Effector memory CD8-positive, alpha-beta T cell (primary cell): ENCODE measurements at places on chromosomes 1 and 21.

- DNase-seq = no peak
Observed at GRCh38 chr1:199151634-199152425, 513.0 kb downstream of the PTPRC start.

GRCh38 chr1:171881442-171881841 lies 40.1 kb downstream of the DNM3 start:
- DNase-seq = no peak

GRCh38 chr1:86089765-86090164 lies 66.8 kb downstream of the COL24A1 start:
- no peak for DNase-seq

DNA sequence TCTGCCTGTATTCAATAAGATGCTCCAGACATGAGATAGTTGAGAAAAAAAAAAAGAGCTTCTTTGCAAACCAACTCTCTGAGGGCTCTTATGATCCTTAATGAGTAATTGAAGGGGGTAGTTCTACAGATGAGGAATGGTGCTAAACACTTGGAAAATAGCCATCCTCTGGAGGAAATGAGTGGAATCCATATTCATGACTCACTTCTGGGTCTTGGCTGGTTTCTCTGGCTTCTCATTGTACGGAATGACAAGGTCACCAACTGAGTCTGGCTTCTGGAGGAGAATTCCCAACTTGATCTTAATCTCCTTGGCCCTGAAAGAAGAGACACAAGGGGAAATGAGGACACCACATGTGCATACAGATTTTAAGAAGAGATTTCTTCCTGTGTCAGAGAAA lies 34.7 kb downstream of the RGS5 start:
- DNase-seq = no peak

GRCh38 chr1:66438501-66438900 lies 95.5 kb upstream of the SGIP1 start:
- no peak for DNase-seq

DNA sequence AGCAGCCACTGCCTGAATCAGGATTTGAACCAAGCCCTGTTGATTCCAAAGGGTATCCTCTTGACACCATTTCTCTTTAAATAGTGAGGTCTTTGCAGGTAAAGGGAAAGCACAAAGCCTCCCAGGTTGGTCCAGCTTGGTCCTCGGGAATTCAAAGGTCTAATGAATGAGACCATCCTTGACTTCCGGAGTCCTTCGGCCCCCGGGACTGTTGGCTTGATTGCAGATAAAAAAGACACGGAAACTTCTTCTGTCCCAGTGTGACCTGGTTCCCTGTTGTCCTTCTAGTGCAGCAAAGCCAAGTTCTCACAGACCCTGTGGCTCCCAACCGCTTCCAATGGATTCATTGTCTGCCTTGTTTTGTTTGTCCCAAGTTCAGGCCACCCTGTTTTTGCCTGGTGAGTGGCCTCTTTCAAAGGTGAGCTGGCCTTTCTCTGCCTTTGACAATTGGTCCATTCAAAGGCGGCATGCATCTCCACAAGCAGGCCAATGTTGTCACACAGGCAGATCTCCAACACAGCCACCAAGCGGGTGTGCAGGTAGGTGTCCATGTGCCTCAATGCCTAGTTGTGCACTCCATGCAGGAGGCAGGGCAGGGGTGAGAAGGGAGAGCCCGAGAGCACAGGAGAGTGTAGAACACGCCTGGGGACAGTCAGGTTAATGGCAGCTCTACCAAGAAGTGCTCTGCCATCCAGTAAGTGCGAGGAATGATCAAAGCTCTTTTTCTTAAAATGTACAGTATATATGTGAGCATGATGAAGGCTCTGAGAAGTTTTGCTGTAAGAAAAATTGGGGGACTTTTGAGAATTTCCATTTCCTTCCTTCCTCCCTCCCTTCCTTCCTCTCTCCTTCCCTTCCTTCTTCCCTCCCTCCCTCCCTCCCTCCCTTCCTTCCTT lies 82.1 kb upstream of the ZBTB40 start:
- no peak for DNase-seq
